Stimulated activated CD4-positive, alpha-beta T cell treated with anti-CD3 and anti-CD28 coated beads, TNF-alpha, amount 100 ng/mL, for 24 hours (primary cell): ENCODE measurements at places on chromosomes 7 and 10.

- DNase-seq: no peak
Measured at GRCh38 chr10:69677985-69678654, 48.1 kb downstream of the FAM241B start.

DNA sequence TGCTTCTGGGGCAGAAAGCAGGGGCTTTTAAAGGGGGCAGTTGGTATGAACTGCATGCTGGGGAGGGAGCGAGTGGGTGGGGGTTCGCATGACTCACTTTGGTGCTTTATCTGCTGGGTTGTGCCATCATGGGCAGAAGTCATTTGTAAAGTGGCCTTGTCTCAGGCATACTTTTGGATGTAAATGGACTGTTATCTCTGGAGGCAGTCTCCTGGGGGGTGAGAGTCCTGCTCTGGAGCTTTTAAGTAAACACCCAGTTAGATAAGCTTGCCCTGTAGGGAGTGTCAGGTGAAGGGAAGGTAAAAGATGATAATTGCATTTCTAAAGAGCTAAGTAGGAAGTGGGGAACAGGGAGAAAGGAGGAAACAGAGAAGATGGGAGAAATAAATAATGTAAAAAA, 1.6 kb upstream of the GSTO1 start:
- DNase-seq: no peak

- no peak for DNase-seq
Measured at GRCh38 chr7:28509251-28510025, 97.1 kb downstream of the CREB5 start.

- DNase-seq: no peak
Measured at GRCh38 chr7:155861480-155861868, 49.2 kb upstream of the SHH start.

- no peak for DNase-seq
Measured at GRCh38 chr10:108673741-108674140, 1249.6 kb downstream of the XPNPEP1 start.

DNA sequence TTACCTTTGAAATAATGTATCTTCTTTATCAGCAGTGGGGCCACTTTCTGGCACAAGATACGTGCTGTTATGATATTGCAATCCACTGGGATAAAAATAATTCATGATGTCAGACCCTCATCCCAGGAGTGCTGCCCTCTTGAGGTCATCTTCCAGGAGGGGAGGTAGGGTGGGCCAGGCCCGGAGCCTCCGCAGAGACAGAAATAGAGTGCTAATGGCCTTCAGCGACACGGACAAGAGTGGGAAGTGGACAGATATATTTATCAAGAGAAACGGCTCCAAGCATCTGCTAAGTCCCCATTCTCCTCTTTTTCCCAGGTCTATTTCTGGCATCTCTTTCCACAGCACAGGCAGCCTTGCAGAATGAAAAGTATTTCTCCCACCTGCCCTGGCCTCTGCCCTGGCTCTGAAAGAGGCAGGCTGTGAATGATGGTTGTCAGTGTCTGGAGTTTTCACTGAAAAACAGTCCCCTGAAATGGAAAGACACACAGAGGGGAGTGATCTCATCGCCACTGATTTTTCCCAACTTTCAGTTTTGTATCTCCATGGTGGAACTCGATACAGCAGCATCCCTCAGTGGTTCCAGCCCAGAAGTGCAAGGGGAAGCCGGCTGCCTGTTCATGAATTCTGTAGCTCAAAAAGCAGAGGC, 251.7 kb upstream of the MYO3A start:
- no peak for DNase-seq

DNA sequence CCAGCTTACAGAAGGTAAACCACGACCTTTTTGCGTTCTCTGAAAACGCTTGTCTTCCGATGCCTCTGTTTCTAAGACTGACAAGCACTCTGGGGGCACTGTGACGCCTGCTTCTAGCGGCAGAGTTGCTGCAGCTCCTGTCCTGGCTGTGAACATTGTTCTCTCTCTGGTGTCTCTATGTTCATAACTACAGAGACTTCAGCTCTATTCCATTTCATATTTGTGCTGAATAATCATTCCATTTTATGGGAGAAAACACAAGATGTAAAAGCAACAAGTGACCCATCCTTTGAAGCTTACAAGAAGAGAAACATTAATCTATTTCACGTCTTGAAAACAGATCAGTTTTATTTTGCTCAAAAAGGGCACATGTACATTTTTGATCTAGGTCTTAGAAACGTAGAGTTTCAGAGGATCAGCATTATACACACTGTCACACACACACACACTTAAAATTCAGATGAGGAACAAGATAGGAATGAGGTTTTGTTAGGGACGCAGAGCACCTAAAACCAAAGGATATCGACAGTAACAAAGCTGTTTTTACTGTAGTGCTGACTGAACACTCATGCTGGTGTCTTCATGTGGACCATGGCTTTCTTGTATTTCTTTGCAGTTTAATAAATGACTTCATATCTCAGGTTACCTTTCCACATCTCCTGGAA, 3.0 kb downstream of the IKZF1 start:
- DNase-seq: no peak

GRCh38 chr10:101452176-101452575, 98.2 kb downstream of the BTRC start:
- no peak for DNase-seq

DNA sequence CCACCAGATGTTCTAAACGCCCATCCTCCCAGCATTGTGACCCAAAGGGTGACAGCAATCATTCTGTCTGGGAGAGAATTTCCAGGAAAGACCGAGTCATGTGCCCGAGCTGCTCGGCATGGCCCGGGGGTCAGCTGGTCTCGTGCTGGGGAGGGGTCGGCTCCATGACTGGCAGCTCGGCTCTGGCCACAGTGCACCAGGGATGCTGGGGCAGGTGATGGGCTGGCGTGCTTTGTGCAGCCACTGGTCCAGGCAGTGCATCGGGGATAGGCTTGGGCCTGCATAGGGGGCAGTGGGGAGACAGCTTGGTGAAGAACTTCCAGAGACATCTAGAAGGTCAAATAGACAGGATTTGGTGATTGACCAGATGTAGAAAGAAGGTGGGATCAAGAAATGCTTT, 39.2 kb upstream of the PSMG3 start:
- DNase-seq: no peak

DNA sequence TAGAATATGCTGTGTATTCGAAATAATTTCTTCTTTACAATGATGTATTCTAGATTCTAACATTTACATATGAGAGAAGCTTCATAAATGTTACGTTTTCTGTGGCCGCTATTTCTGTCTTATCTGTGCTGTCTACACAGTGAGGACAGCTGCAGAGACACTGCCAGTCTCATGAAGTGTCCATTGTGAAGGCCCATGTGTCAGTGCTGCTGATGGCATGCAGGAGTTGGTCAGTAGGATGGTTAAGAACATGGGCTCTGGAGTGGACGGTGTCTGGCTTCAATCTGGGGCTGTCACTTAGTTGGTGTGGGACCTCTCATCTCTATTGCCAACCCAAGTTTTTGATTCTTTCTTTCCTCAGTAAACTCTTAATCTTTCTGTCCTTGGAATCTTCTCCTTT, 137.3 kb downstream of the SDK1 start:
- DNase-seq: no peak

- no peak for DNase-seq
Measured at GRCh38 chr7:42139751-42140150, 97.3 kb downstream of the GLI3 start.

GRCh38 chr7:94498918-94499317, 10.7 kb upstream of the CASD1 start:
- no peak for DNase-seq

- DNase-seq: no peak
Measured at GRCh38 chr7:24576171-24577025, 3.1 kb downstream of the PALS2 start.

GRCh38 chr10:110514848-110515247, 17.1 kb downstream of the DUSP5 start:
- no peak for DNase-seq

DNA sequence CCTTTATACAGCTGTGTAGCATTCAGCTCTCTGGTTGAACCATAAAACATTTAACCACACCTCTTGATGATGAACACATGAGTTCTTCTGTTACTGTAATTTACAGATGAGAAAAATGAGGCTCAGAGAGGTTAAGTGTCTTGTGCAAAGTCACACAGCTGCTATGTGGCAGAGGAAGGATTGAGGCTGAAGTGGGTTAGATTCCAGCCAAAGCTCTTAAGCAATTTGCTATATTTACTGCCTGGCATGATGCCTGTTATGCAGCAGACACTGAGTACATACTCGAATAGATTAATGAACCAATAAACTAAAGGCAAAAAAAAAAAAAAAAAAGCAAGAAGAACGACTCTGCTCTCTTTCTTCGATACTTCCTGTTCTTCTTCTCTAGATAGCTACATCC, 35.7 kb downstream of the GFRA1 start:
- DNase-seq: no peak

DNA sequence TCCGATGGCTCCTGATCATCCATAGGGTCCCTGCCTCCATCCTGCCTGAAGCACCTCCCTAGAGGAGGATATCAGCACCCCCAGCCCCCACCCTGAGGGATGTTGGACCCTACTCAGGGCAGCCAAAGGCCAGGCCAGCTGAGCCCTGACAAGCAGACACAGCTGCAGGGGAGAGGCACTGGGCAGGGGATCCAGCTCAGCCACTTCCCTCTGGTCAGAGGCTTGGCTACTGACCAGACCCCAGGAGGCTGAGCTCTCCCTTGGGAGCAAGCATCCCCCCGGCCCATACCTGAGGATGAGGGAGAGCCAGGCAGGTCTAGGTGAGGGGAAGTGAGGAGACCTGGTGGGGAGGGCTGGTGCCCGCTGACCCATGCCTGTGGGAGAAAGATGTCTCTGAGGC, 6.6 kb downstream of the LDB3 start:
- no peak for DNase-seq

DNA sequence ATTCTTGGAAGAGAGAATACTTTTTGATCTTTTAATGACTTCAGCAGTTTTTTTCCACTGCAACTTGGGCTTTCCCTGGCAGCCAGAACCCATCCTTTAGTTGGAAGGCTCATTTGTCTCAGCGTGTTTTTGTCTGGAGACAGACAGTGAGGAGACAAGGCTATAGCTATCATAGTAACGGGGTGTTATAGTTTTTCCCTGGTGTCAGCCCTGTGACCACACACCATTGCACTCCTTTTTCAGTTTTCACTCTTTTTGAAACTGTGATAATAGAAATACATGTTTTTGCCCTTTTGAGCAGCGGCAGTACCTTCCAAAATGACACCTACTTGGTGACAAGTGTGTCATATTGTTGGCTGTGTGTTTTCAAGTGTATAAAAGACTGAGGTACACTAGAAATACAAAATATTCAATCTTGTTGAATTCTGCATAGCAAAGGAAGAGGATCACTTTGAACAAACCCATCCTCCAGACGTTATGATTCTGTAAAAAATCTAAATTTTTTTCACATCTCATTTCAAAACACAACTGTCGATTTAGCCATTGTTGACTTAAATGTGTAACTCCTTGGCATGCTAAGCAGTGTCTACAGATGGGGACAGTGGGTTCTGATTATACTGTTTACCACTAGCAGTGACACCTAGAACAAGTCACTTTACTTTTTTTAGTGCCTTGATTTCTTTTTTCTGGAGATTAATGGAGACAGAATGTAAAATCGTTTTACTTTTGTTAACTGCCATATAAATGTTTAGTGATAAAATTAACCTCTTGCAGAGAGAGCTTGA, 130.1 kb downstream of the EXOC4 start:
- DNase-seq: no peak

DNA sequence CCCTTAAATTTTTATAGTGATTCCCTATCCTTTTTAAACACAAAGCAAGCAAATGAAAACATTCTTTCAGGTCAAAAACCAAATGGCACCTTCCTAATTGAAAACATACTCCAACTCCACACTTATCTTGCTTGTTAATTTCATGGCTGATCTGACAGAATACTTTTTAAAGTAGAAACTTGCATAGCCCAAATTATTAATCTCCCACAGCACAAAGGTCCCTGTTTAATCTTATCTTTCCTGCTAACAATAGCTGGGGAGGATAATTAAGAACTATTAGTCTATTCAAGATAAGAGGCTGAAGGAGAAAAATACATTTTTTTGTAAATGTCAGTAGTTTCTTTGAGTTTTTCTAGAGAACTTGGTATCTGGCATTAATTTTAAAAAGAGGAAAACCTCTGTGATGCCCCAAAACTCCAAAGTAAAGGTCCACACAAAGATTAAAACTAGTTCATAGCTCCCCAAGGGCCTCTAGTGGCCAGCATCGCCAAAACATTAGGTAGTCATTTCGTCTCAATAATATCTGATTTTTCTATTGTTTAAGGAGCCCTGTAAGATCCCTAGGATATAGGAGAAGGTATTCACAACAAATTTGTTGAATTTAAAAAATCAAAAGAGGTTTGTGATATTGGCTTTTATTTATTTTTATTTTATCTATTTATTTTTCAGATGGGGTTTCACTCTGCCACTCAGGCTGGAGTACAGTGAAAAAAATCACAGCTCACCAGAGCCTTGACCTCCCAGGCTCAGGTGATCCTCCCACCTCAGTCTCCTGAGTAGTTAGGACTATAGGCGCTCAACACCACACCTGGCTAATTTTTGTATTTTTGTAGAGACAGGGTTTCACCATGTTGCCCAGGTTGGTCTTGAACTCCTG, 14.7 kb downstream of the CDNF start:
- peak; percentile 17 for DNase-seq

DNA sequence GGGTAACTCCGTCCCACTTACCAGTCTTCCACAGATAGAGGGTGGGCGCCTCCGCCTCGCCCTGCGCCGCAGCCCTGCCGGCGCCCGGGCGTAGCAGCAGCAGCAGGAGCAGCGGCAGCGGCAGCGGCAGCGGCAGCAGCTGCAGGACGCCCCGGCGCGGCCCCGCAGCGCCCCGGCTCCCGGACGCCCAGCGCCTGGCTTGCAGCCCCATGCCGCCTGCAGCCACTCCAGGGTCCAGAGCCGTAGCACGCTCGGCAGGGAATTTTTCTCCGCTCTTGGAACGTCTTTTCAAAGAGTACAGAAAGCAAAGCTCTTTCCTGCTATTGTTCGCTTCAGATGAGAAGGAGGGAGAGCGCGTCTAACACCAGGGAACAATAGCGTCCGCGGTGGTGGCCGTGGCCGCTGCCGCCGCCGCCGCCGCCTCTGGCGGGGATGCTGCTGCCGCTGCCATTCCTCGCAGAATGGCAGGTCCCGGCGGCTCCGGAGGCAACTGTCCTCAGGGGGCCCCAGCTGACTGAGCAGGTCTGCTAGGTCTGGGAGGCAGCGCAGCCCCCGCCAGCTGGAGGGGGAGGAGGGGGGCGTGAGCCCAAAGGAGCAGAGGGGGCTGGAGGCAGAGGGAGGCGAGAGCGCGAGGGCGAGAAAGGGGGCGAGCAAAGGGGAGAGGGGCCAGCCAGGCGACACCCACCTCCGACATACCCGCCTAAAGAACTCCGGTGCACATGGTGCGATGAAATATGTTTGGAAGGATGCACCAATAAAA, at the start of gene THSD7A:
TSS of gene THSD7A (minus strand) at position 463 of the 760 bp plus-strand sequence. CDS start at position 211, 252 bp downstream.
- no peak for DNase-seq

DNA sequence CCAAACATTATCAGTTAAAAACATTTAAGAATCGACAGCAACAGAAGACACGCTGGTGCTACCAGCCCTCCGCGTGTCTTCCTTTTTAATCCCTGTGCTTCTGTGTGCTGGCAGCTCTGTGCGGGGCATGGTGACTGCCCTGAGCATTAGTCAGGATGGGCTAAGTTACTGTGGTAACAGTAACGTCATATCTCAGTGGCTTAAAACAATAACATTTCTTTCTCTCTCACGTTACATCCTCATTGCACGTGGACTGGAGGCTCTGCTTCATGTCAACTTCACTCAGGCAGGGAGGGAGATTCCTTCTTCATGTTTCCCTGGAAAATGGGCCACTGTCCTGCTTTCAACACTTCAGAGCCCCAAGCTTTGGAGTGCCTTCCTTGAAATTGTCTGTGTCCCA, 378.5 kb downstream of the CCSER2 start:
- no peak for DNase-seq
